ENCODE measurements at places on chromosomes 5 and 9.

DNA sequence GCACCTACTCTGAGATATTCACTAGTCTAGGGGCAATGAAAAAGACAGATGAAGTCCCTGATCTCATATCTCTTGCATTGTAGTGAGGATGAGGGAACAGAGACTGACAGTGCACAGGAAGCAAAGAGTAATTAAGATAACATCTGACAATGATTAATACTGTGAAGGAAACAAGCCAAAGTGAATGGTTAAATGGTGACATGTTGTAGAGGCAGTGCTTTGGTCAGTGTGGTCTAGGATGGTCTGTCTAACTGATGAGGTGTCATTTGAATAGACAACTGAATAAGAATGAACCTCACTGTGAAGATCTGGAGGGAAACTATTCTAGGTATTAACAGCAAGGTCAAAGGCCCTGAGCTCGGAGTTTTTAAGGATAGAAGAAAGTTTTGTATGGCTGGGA, 333.3 kb upstream of the GRIA1 start:
- peak; percentile 69 for DNase-seq

DNA sequence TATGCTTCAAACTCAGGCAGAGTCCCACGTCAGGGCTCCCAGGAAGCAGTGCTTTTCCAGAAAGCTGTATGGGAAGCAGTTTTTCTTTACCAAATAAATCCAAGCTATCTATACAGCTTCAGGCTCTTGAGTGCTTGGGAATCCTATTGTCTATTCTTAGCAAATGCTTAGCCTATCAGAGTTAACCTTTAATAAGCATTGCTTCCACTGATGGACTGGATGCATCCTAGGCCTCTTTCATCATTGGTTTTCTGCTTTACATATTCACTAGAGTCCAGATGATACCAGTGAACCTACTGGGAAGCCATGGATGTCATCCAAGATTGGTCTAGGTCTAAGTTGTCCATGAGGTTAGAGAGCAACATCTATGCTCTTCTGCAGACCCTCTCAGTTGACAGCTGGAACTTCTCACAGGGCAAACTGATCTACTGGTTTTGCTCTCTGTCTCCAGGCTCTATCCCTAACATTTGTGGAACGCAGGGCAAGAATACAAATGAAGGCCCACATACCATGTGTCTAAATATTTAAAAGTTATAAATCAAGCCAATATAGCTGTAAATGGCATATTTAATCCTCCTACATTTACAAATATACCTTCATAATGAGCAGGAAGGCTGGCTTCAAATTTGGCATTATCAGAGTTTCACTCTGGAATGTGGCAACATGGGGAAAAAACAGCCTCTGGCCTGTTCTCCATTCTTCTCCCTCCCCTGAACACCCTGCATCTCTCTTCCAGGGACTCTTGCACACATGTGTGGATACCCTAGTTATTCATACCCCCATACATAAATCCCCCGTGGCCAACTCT, 49.8 kb upstream of the PLPP1 start:
- DNase-seq = no peak

- no peak for DNase-seq
These were observed 17.2 kb upstream of the SUSD3 start for GRCh38 chr9:93041108-93041802.

- no peak for DNase-seq
These were observed 319.0 kb downstream of the BRINP1 start for GRCh38 chr9:119050281-119050680.

DNA sequence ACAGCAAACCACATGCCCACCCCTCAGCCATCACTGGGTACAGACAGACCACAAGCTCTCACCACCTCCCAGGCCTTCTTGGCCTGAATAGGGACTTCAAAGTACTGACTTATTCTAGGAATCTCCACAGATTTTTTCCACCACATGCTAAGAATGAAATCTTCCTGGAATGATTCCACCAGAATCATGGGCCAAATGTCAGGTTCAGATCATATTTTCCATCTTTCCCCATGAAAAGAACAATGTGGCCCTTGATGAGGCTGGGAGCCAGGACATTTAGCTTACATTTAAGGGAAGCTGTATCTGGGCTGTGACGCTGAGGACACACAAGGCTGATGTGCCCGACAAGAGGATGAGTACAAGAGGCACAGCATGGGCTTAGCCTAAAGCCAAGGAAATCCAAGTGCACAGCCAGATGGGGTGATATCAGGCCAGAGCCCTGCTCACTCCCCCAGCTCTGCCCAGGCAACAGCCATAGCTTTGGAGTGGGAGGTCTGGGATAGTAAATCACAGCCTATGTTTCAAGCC, 28.1 kb downstream of the ACSL6 start:
- no peak for DNase-seq

DNA sequence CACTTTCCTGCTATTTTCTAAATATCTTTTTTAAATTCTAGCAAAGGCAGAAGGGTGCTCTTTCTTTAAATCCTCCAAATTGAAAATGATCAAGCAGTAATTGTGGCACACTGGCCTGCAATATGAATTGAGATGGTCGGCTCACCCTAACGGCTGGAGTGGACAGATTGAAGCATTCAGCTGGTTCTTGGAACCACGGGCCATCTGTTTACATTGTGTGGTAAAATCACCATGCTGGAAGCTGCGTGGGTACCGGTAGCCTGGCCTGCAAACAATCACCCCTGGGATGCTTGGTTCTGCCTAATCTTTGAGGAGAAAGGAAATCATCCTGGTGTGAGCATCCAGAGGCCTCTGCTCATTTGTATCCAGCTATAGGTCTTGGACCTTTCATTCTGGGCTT, 289.3 kb downstream of the ZNF608 start:
- no peak for DNase-seq
